NCI-H2081 (cell line): ENCODE measurements at places on chromosomes 7 and 10.

DNA sequence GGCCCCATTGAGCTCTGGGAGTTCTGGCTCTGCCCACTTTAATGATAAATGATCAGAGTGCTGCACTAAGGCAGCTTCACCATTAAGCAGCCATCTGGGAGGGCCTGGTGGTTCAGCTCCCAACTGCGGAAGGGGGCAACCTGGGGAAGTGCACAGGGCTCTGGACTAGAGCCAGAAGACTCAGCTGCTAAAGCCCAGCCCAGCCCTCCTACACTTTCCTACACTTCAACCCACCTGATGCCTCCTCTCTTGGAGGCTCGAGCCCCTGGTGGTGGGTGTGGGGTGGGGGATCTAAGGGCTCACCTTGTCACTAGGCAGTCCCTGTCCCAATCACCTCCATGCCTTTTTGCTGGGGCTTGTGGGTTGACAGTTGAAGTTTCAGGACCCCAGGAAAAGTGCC lies 60.6 kb upstream of the ANTXRL start:
- no peak for DNase-seq

- no peak for DNase-seq
These were observed 40.0 kb upstream of the PFKFB3 start for GRCh38 chr10:6162589-6163356.

- no peak for DNase-seq
These were observed 306.8 kb downstream of the WDR11 start for GRCh38 chr10:121157998-121158397.

- no peak for DNase-seq
These were observed 3.0 kb upstream of the GIMAP5 start for GRCh38 chr7:150734254-150734653.

DNA sequence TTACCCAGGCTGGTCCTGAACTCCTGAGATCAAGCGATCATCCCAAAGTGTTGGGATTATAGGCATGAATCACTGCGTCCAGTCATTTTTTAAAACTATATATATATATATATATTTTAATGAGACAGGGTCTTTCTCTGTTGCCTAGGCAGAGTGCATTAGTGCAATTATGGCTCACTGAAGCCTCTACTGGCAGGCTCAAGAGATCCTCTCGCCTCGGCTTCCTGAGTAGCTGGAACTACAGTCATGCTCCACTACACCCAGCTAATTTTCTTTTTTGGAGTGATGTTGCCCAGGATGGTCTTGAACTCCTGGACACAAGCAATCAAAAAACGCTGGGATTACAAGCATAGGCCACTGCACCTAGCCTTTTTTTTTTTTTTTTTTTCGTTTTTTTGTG lies 55.3 kb upstream of the KAT6B start:
- DNase-seq, result no peak
